ENCODE measurements at places on chromosomes 16 and 17.

DNA sequence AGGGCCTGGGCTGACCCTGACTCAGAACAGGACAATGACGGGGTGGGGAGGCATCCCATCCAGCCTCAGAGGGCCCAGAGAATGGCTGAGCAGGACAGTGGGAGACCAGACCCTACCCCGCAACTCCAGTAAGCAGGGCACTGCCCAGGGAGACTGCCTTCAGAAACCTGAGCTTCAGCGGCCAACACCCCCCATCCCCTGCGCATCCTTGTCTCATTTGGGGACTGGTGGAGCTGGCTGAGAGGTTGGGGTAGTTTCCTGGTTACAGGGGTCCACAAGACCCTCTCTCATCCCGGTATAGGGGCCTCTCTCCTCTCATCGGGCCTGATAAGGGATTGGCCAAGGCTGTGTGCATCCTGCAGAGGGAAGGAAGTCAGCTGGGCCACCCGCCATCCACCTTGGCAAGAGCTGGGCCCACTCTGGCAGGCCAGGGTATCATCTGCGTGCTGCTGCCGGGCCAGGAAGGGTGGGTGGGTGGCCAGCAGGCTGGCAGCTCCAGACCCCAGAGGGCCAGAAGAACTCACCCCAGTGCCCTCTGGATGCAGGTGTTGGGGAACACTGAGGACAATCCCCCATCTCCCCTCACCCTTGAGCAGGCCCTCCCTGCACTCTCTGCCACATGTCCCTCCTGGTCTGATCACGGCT lies 229.1 kb downstream of the KATNIP start:
- no peak for DNase-seq

- no peak for DNase-seq
Measured at GRCh38 chr17:38320482-38320881, 23.3 kb downstream of the GPR179 start.

DNA sequence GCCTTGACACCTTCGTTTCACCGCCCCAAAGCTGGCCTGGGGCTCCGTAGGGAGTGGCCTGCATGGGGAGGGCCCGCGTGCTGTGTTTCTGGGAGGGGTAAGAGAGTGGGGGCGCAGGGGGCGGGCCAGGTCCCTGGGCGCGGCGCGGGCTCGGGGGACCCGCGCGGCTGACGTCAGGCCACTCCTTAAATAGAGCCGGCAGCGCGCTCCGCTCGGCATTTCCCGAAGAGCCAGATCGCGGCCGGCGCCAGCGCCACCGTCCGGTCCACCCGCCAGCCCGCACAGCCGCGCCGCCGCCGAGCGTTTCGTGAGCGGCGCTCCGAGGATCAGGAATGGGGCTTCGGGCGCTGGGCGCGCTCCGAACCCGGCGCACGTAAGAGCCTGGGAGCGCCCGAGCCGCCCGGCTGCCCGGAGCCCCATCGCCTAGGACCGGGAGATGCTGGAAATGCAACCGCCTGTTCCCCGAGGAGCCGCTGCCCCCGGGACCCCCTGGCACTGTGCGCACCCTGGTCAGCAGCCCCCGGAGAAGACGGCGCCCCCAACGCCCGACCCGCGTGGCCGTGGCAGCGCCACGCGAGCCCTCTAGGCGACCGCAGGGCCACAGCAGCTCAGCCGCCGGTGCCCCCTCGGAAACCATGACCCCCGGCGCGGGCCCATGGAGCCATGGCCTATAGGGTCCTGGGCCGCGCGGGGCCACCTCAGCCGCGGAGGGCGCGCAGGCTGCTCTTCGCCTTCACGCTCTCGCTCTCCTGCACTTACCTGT lies at the start of gene HS3ST2:
Gene HS3ST2 (plus strand): TSS at position 215 of the 763 bp plus-strand sequence. CDS start 449 bp downstream, at position 664.
- no peak for DNase-seq

DNA sequence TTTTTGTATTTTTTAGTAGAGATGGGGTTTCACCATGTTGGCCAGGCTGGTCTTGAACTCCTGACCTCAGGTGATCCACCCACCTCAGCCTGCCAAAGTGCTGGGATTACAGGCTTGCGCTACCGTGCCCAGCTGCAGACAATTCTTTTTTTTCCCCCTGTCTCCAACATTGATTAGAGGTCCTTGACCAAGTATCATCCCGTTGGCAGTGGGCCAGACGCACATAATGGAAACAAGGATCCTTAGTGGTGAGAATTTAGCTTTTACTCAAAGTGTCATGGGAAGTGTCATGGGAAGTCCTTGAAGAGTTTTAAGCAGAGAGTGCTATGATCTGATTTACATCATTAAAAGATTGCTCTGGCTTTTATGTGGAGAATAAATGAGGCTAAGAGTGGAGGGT lies 2.1 kb upstream of the FBXO47 start:
- no peak for DNase-seq

DNA sequence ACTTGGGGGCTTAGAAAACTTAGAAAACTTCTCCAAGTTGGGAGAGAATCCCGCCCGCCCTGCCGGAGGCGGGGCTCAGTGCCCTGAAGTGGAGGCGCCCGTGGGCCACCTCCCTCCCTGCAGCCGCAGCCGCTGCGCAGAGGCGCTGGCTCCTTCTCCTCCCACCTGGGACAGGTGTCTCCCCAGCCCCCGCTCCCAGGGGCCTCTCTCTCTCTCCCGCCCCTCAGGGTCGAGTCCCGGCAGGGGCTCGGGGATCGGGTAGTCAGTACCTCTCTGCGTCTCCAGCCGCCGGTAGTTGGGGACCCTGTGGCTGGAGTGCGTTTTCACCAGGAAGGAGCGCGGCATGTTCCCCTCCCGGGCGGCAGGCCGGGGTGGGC lies 257 bp downstream of the SNAI3 start:
- DNase-seq: no peak

DNA sequence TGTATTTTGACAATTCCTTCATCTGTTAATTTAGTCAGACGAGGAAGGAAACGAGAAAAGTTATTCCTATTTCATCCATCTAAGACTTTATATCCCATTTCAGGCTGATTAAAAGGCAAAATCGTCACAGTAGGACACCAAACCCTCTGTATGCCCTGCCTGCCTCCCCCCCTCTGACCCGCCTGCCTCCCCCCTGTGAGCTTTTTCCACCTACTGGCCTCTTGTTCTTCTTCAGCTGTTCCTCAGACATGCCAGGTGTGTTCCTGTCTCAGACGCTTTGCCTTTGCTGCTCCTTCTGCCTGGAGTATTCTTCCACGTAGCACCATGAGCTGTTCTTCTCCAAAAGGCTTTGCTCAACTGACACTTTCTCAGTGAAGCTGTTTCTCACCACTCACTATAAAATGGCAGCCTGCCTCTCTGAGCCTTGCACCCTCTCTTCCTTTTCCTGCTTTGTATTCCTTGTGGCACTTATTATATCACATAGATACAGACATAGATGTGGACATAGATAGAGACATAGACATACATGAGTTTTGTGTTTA lies 723.4 kb downstream of the MAF start:
- DNase-seq: no peak

DNA sequence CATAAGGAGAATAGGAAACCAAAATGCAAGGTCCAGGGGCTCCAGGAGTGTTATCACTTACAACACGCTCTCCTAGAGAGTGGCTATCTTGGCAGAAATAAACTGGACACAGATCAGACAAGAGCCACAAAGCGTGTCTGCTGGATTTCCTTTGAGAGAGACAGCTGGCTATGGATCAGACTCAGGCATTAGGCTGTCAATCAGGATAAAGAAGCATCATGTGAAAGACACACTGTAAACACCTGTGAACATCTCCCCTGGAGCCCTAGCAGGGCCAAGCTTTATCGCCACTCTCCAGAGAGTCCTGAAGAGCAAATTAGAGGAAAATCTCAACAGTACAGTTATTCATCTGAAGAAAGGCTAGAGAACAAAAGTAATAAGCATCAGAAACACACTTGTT lies 26.0 kb downstream of the SYCE1L start:
- no peak for DNase-seq

DNA sequence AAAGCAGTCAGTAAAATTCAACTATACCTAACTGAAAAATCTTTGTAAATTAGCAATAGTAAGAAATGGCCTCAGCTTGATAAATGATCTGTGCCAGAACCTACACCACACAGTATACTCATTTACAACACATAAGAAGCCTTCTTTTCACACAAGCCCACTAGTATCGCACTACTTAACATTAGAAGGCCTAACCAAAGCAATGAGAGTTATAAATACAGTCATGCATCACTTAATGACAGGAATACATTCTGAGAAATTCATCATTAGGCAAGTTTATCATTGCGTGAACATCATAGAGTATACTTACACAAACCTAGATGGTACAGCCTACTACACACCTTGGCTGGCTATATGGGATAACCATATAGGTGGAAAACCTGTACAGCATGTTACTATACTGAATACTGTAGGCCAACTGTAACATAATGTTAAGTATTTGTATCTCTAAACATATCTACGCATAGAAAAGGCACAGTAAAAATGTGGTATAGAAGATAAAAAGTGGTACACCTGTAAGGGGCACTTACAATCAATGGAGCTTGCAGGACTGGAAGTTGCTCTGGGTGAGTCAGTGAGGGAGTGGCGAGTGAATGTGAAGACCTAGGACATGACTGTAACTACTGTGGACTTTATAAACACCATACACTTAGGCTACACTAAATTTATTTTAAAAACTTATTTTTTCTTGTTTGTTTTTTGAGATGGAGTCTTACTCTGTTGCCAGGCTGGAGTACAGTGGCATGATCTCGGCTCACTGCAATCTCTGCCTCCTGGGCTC lies 126.5 kb upstream of the CORO6 start:
- DNase-seq: no peak
